ELR (cell line): ENCODE measurements at places on chromosomes 1 and 21.

DNA sequence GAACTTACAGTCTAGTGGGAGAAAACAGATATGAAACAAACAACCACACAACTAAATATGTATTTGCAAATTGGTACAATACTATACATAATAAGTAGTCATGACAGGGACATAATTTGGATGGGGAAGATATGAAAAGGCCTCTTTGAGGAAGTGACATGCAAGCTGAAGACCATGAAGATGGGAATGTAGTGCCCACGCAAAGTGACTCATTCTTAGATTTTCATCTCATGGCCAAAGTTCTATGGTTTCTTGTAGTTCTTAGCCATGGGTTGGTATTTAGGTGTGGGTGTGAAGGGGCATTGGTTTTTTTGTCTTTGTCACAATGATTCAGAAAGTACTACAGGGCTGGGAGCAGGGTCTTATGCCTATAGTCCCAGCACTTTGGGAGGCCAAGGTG, 105.4 kb upstream of the FAM78B start:
- DNase-seq: no peak

GRCh38 chr1:200354243-200354642, 55.6 kb downstream of the ZNF281 start:
- DNase-seq: peak; percentile 20

DNA sequence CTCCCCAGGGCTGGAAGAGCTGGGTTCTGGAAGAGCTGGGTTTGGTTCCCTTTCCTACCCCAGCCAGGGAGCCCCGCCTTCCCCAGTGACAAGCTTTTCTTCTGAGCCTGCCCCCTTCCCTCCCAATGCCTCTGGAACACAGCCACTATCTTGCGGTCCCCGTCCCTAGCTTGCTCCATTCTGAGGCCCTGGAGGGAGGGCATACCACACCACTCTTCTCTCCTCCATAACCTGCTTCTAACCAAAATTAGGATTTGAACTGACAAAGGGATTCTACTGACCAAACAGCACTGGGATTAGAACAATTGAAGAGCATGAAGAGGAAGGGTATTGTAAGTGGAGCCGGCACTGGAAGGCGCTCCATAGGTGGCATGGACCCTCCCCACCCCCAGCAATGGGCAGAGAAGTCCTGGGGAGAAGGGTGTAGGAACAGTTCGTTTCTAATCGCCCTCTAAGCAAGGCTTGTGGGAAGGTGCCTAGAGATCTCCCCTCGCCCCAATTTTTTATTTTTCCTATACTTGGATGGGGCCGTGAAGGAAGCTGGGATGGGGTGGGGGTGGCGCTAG, 690 bp downstream of the C1orf216 start:
- DNase-seq: peak; percentile 77

- DNase-seq: no peak
These were observed 128.5 kb upstream of the ZNHIT6 start for GRCh38 chr1:85836736-85837135.

DNA sequence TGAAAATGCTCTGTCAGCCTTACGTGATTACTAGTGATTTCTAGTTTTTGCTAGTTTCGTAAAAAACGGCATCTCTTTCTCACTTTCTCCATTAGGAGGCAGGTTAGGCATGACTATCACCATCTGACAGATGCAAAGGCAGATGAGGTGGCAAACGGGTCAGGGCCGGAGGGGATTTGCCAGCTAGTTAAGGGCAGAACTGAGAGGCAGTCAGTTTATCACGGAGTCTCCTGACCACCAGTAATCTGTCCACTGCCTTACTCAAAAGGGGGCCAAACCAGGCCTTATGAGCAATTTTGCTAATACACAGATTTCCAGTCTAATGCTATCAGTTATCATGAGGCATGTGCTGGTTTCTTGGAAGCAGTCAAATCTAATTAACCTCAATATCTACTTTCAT, 159.3 kb downstream of the TSEN15 start:
- no peak for DNase-seq

DNA sequence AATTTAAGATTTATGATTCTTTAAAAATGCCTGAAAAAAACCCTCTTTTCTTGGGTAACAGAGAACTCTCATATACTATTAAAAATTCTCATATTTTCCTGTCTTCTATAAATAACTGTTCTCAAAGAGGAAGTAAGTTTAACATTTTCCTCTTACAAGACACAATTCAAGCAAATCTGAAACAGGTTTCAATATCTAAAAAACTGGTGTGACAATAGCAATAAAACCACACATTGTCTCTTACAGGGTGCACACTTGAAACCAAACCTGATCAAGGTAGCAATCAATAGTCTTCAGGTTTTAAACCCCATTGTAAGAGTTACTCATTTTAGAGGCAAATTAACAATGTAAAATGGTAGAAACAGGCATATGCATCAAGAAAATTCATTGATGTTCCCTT, 28.0 kb downstream of the FUBP1 start:
- DNase-seq: no peak

GRCh38 chr1:156745881-156746280, 5.0 kb upstream of the MRPL24 start:
- DNase-seq: no peak

GRCh38 chr21:40620386-40621145, 226.4 kb downstream of the DSCAM start:
- DNase-seq: no peak

DNA sequence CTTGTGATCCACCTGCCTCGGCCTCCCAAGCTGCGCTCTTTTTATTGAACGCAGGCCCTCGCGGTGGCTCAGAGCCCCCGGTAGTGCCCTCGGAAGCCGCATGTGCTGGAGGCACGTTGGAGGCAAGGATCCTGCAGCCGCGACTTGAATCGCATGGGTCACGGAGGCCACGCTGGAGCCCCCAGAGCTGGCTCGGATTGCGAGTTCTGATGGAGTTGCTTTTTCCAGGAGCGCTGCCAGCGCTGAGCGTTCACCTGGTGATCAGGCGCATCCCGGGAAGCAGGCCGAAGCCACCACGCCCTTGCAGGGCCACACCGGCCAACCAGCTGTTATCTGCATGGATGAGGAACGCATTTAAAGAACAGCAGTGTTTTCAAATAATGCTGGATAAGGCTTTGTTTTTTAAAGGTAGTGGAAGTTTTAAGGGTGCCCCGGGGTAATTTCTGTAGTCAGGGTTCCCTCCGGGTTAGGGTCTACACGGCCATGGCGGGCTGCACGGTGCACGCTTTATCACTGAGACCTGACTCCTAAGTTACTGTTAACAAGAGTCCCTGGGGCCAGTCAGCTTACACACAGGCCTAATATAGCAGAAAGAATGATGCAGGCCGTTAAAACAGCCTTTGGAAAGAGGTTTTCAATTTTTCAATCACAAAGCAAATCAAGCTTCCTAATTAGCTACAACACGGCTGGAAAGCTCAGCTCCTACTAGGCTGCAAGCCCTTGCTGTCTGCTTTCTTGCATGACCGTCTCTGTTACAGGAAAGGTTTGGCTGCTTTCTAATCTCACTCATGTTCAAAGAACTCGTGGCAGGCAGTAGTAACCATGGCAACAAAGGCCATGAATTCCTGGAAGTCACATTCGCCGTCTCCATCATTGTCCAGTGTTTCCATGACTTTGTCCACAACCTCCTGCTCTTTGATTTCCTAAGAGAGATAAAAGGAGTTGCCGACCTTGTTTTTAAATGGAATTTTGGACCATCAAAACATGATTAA, 6.0 kb downstream of the S100B start:
- DNase-seq: peak; percentile 78

GRCh38 chr1:41418857-41419583, 57.8 kb downstream of the FOXO6 start:
- DNase-seq: peak; percentile 94

- DNase-seq: no peak
These were observed 82.2 kb upstream of the C1orf105 start for GRCh38 chr1:172338295-172338735.

- no peak for DNase-seq
These were observed 14.7 kb downstream of the LDLRAD1 start for GRCh38 chr1:54003249-54003646.

- DNase-seq: peak; percentile 34
These were observed 63.6 kb upstream of the ZC3H12A start for GRCh38 chr1:37410815-37411214.

DNA sequence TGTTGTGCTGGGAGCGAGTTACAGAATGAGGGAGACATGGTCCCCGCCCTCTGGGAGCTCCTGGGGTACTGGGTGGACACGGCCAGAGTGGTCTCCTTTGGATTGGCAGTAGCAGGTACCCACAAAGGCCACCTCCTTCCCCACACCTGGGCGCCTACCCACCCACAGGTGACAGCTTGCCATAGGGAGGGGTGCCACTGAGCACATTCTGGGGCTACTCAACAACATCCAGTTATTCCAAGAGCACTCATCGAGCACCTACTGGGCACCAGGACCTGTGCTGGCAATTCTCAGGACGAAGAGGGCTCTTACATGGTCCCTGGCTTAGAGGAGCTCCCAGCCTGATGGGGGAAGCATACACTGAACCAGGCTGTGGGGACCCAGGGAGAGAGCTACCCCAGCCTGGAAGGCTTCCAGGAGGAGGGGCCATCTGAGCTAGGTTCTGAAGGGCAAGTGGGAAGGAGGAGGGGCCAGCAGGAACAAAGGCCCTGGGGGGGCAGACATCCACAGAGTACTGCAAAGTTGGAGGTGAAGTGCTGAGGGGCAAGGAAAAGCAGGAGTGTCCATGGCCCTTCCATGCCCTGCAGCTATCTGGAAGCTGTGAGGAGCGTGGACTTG, 22.0 kb downstream of the MRPL37 start:
- no peak for DNase-seq

DNA sequence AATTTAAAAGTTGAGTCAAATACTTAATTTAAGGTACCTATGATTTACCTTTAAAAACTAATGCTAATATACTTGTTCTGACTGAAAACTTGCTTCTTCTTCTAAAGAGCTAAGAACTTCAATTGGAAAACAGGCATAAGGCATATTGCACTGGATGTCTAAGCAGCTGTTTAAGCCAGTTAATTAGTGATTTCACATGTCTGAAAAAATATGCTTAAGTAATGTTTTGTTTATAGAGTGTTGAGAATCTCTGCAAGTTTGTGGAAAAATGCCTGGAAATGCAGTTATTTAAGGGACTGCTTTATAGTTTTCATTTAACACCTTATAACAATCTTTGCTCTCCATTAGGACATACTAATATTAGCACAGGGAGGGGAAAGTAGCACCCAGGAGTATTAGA, 28.2 kb downstream of the UBE2U start:
- DNase-seq: no peak

DNA sequence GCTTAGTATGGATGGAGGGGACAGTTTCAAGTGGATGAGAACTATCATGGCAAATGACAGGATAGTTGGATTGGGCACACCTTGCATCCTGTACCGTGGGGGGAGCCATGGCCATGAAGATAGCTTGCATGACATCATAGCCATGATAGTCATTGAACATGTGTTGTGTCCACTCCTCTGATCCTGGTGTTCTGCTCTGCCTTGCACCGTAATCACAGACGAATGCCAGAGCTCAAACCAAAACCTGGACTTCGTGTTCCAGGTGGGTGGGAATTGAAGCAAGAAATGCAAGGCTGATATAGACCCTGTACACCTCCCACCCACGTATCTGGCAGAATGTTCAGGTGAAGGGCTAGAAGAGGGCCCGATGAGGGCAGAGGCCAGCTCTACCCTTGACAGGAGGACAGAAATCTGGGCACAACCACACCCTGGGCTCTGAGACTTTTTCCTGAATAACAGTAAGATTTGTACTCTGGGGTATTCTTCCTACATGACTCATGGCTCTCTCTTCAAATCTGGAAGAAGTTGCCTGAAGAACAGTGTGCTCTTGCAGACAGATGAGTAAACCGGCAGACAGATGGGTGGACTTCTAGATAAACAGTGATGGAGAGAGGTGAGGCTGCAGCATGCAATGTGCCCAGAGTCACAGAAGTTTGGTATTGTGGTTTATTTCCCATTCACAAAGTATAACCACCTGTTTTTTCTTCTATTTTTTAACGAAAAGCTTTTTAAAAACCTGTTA, 45.0 kb downstream of the KCNJ6 start:
- peak; percentile 87 for DNase-seq

GRCh38 chr1:45423906-45424678, 66.9 kb downstream of the TESK2 start:
- no peak for DNase-seq

- no peak for DNase-seq
These were observed 137.3 kb upstream of the PLXNA2 start for GRCh38 chr1:208381481-208381880.

DNA sequence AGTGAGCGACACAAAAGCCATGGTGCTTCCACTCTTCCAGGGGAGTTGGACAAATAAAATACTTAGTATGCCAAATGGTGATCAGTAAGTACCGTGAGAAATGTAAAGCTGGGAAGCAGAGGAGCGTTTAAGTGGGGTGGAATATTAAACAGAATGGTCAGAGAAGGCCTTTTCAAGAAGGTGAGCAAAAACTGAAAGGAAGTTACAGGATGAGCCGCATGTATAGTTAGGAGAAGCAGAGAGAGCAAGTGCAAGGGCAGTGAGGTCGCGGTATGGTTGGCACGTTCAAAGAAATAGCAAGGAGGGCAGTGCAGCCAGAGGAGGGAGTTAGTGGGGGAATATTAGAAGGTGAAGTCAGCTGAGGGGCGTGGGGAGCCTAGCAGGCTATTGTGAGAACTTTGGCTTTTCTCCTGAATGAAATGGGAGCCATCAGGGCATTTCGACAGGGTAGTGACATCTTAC, 748 bp upstream of the ATP6V0B start:
- peak; percentile 32 for DNase-seq

GRCh38 chr21:36282568-36283230, 37.3 kb upstream of the MORC3 start:
- peak; percentile 32 for DNase-seq

GRCh38 chr1:23928789-23929188, 15.6 kb upstream of the CNR2 start:
- DNase-seq: no peak

DNA sequence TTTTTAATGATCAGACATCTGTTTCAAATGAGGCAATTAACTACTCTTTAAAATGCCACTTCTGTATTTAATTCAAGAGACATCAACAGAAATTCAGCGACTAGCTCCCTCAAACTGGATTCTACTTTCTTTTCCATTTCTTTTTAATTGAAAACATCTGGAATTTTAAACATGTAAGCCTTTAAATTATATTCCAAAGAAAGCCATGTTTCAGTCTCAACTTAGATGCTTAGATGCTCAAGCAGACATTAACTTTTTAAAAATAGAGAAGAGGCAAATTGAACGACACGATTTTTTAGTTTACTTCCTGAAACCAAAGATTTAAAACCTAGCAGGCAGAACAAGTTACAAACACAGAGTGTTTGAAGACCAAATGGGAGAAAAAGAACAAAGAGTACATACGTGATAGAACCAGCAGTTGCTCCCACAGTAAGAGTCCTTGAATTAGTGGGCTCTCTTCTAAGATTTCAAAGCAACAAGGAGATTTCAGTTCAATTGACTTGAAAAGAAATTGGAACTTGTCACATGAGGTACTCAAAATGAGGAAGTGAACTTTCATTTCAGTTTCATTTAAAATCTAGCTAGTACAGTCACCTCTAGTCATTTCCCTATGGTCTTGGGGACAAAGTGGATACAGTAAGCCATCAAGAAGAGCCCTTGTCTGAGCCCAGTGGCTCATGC, at the start of gene CTSS:
Gene CTSS (minus strand): TSS at position 483 of the 681 bp plus-strand sequence. CDS start 1,015 bp downstream, outside the sequence.
- DNase-seq: peak; percentile 50
